CD4-positive, alpha-beta T cell treated with Interleukin-6 at 100 ng/mL for 8 hours (primary cell): ENCODE measurements at places on chromosomes 5 and 9.
A peak's percentile ranks its signal among the peaks of the same experiment; 100 is the strongest.

GRCh38 chr5:180860273-180860886 lies 696 bp downstream of the ZFP62 start:
- peak; percentile 72 for DNase-seq

DNA sequence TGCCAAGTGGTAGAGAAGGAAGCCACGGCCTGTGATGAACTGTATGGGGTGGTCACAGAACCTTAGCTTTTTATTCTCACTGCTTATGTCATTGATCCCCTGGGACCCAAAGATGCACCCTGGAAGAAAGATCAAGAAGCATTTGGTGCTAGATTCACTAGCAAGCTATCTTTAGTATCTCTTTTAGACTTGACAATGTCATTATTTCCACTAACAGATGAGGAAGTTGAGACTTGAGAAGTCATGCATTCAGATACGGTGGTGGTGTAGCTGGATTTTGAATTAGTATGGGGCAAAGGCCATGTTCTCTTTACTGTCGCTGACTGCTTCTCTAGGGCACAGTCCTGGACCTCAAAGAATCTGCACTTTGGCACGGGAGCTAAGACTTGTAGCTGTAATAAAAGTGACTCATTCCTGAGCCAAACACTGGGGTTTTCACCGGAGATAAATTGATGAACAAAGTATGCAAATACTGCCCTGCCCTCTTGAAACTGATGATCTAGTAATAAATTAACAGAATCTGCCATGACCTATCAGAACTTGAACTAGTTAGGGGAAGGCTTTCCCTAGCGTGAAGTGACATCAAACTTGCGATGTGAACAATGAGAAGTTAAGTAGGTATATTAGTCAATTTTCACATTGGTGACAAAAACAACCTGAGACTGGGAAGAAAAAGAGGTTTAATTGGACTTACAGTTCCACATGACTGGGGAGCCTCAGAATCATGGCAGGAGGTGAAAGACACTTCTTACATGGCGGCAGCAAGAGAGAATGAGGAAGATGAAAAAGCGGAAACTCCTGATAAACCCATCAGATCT lies 5.4 kb downstream of the GDA start:
- no peak for DNase-seq

DNA sequence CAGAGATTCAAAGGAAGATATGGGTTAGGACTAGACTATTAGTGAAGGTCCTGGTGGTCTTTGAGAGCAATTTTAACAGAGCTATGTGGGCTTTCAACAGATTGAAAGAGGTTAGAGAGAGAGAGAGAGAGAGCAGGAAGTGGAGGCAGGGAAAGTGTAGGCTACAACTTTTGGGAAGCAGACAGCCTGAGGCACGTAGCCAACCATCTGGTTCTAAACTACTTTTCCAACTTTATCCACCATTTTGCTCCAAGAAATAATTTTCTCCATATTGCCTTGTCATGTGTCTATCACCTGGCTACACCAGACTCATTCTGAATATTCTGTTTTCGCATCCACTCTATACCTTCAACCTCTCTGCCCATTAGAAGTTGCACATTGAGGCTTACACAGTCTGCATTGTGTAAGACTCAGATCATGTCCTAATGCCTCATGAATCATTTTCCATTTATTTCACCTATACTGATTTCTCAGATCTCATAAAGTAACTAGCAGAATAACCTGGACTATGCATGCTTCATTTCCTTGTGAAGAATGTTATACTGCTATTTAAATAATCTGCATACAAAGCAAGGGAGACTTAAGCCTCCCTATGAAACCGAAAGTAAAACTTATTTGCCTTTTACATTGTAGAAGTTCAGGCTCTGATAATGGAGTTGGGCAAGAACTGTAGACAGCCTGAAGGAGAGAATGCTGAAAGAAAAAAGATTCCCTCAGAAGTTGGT lies 235.6 kb downstream of the ELAVL2 start:
- no peak for DNase-seq

DNA sequence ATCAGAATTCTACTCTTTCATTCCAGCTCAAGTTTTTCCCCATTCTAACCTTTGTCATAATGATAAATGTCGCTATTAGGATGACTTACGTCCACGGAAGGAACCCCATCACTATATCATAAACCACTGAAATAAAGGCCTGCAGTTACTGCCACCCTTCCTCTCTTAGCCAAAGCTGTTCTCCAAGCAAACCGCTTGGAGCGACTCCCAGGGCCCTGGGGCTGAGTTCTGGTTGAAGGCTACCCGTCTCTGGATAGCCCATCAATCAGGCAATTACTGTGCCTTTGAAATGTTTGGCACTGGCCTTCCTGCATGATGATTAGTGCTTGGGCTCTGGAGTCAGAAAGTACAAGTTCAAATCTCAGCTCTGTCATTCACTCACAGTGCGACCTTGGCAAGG lies 386.0 kb downstream of the SPOCK1 start:
- DNase-seq, result no peak

DNA sequence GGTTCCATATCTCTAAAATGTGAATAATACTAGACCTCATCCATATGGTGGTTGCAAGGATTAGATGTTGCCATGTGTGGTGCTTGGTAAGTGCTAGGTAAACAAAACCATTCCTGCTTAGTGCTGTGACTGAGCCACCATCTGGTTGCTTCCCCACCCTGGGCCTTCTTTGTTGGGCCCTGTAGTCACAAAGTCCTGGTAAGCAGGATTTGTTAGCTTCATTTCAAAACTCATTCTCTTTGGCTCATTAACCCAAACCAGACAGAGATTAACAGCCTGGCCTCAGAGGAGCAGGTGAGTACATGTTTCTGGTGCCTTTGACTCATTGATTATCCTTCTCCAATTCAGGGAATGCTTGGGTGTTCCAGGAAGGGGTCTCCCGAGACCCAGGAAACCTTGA lies 240.2 kb downstream of the ARHGAP26 start:
- DNase-seq, result no peak

DNA sequence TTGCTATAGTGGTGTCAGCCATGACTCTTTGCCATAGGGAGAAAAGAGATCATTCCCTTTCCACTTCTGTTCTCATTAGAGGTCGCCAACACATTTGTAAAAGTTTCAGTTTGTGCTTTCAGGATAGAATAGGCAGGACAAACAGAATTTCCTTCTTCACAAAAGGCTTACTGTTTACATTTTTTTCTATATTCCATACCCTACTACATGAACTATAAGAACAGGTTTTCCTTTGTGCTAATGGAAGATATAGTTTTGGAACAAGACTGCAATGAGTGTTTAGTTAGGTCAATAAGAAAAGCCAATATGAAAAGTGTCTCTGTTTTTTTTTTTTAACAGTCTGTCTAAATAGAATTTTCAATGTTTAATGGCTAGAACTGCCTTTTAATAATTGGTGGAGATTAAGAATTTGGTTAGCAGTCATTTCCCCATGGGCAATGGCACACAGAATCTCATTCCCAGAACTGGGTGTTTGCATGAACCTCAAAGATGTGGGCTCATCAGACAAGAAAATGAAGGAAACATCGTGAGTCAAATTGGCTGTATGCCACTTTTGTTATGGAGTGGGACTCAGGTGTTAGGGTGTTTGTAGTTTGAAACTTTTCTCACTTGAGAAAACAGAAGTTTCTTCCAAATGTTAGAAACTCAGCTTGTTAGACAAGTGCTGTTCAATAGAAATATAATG lies 75.2 kb upstream of the PRLR start:
- no peak for DNase-seq

DNA sequence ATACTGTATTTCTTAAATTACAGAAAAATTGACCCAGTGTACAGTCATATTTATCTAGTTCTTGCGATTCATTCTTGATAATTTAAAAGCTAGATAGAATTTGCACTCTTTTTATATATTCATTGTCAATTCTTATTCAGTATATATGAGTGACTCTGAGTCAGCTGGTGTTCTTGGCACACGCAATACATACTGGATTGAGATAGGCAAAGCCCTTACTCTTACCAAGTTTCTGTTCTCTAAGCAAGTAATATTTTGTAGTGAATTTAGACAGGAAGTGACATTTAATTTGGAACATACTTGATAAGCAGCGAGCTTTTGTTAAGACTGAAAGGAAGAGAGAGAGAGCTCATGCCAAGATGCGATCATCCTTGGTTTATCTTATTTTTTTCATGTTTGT lies 57.7 kb downstream of the GPBP1 start:
- DNase-seq, result no peak
